ENCODE measurements at places on chromosomes 4 and X.

GRCh38 chr4:138236037-138236436 lies 6.1 kb downstream of the SLC7A11 start:
- DNase-seq, result no peak

- DNase-seq, result no peak
Observed at GRCh38 chr4:180462116-180462515, 1781.1 kb upstream of the TENM3 start.

DNA sequence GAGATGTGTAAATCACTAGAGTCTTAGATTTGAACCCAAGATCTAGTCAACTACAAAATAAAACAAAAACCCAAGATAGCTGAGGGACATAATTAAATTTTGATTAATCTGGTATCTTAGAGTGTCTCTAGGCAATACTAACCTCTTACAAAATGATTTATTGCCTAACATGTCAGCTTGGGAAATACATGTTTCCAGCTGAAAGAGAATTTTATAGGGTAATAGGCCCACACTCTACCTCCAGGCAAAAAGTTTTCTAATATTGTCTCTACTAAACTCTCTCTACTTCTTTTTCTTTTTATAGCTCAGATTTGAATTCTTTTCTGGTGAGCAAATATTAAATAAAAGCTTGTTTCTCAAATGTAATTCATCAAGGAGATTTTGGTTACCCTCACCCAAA lies 263.2 kb downstream of the IL15 start:
- DNase-seq, result no peak

DNA sequence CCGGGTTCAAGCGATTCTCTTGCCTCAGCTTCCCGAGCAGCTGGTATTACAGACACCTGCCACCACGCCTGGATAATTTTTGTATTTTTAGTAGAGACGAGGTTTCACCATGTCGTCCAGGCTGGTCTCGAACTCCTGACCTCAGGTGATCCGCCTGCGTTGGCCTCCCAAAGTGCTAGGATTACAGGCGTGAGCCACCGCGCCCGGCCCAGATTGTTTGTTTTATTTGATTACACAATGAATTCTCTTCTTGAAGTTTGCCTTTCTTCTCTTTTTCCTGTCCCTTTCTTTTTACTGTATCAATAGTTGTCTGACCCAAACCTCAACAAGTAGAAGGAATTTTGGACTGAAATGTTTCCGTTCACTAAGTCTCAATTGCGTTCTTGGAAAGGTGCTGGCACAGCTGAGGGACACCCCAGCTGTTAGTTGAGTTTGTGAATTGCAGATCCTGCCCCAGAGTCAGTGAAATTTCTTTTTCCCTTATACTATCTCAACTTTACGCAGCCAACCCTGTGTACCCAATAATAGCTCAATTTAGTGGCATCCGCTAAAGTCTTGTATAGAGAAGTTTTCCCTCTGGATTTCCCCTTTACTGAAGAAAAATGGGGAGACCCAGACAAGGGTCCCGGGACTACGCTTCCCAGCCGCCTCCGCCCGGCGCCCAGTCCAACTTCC lies 639 bp upstream of the MTM1 start:
- DNase-seq, result no peak

DNA sequence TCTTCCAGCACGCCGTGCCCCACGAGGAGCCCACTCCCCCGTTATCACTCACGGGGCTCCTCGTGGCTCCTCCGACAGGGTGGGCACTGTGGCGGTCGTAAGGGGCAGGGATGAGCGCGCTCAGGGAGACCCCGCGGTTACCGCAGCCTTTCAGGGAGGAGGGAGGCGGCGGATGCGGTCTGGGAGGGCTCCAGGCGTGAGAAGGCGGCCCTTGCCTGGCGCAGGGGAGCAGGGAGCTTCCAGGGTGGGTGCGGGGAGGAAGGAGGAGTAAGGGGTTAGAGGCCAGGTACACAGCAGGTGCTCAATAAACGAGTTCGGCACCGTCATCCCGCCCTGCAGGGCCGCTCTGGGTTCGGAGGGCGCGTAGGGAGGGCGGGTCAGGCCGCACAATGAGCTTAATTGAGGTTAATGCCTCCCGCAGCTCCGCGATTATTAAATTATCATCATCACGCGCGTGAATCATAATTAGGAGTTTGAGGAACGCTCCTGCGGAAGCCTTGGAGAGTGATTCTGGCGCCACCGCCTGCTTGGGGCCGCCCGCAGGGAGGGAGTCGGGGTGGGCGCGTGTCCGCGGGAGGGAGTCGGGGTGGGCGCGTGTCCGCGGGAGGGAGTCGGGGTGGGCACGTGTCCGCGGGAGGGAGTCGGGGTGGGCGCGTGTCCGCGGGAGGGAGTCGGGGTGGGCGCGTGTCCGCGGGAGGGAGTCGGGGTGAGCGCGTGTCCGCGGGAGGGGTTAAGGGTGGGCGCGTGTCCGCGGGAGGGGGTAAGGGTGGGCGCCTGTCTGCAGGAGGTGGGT lies 7.6 kb upstream of the NKX1-1 start:
- DNase-seq, result no peak

GRCh38 chrX:23612846-23613245 lies 54.4 kb upstream of the PRDX4 start:
- DNase-seq, result no peak

- DNase-seq, result no peak
Observed at GRCh38 chr4:57989430-57989829, 879.2 kb upstream of the IGFBP7 start.

DNA sequence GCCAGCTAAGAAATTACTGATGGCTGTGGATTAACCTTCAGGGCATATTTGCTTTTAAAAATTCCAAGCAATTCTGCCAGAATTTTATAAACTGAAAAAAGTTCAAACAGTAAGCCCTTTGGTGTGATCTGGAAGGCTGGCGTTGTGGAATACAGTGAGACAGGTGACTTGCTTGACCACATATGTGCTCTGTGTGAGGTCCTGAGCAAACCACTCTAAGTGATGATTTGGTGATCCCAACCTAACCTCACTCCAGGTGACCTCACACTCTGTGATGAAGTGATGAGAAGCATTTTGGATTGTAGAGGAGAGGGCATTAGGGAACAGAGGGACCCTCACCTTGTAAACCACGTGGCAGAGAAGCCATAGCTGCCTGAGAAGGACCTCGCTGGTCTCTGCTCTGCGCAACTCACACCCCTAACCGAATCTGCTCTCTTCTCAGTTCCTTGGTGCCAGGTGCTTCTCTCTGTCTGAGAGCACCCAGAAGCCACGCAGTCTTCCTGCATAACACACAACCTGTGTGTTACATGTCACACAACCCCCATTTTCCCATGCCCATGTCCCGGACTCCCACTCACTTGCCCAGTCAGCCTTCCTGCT lies 106.3 kb downstream of the ENPP6 start:
- DNase-seq, result no peak

DNA sequence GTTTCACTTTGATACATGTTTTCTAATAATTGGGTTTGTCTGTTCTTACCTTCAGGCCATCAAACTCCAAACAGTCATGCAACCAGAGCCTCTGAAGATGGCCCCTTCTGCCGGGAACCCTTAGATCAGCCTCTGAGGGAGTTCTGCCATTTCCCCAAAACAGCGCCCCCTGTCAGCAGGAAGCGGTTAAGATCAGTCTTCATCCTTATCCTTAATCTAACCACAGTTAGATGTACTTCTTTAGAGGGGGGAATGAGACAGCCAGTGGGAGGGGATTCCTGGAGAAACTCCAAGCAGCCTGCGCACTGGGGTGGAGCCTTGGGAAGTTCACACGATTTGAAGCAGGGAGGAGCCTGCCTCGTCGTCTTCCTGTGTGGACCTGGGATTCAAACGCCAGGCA lies 185.4 kb downstream of the INPP4B start:
- no peak for DNase-seq

- peak; percentile 16 for DNase-seq
Observed at GRCh38 chr4:112183252-112183651, 38.0 kb downstream of the FAM241A start.

DNA sequence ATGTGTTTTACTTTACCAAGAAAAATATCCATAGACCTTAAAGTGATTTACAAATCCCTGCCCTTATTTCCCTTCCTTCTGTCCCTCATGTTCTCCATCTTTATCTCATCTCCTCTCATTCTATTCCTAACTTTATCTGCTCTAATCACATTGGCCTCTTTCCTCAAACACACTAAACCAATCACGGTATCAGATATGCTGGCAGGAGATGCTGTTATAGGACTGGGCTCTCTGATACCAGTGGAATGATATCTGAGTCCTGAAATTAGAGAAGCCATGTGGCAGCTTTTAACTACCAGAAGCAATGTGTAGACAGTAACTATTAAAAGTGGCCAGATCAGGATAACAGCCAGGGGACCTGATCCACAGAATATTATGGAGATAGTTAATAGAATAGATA lies 49.9 kb upstream of the GIMD1 start:
- no peak for DNase-seq

GRCh38 chr4:7766086-7766485 lies 173.6 kb downstream of the AFAP1 start:
- DNase-seq, result no peak

DNA sequence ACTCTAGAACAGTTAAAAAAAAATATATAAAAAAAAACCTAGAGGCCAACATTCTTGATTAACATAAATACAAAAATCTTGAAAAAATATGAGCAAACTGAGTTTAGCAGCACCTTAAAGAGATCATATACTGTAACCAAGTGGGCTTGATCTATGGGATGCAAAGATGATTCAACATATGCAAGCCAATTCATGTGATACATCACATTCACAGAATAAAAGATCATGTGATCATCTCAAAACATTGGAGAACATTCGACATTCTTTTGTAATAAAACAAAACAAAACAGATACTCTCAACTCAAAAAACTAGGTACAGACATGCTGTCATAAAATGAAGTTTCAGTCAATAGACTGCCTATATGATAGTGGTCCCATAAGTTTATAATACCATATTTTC lies 165.4 kb upstream of the NDST4 start:
- no peak for DNase-seq

- no peak for DNase-seq
Observed at GRCh38 chr4:1098311-1098925, 14.9 kb downstream of the RNF212 start.

GRCh38 chr4:108205859-108206258 lies 37.1 kb upstream of the LEF1 start:
- no peak for DNase-seq

GRCh38 chrX:110692866-110693265 lies 102.8 kb downstream of the CHRDL1 start:
- DNase-seq, result no peak

GRCh38 chr4:95188701-95189370 lies 359.9 kb downstream of the UNC5C start:
- DNase-seq, result peak; percentile 13

GRCh38 chrX:123263747-123264146 lies 79.7 kb downstream of the GRIA3 start:
- no peak for DNase-seq

- DNase-seq, result no peak
Observed at GRCh38 chr4:97653701-97654100, 489.6 kb downstream of the STPG2 start.

- DNase-seq, result no peak
Observed at GRCh38 chr4:41204400-41204978, 9.9 kb downstream of the APBB2 start.

- DNase-seq, result no peak
Observed at GRCh38 chr4:112127048-112127637, 18.1 kb upstream of the FAM241A start.

GRCh38 chr4:189187531-189188052 lies 753.1 kb upstream of the FRG1 start:
- no peak for DNase-seq

- no peak for DNase-seq
Observed at GRCh38 chrX:139077281-139078250, 366.0 kb upstream of the FGF13 start.

DNA sequence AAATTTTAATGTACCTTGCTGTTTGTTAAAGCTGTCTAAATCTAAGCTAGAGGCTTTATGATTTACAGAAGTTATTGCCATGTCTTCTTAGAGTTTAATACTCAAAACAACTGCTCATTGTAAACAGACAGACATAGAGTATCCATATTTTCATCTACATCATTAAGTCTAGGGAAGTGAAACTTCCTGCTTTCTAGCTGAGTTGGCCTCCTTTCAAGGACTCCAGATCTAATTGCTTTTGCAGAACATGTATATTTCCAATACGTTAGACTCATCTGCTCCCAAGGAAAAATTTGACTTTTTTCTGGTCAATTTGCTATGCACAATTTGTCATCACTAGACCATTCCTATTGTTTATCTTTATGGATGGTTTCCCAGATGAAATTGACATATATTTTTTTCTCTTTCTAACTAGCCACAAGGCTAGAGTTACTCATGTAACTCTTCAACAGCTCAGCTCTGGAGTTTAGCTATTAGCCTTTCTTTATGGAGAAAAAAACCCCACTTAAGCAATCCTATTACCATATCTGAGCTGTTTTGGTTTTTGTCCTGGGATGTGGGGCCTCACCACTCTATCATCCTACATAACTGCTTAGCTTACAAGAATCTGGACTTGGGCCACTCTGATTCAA lies 122.9 kb downstream of the PPA2 start:
- no peak for DNase-seq

DNA sequence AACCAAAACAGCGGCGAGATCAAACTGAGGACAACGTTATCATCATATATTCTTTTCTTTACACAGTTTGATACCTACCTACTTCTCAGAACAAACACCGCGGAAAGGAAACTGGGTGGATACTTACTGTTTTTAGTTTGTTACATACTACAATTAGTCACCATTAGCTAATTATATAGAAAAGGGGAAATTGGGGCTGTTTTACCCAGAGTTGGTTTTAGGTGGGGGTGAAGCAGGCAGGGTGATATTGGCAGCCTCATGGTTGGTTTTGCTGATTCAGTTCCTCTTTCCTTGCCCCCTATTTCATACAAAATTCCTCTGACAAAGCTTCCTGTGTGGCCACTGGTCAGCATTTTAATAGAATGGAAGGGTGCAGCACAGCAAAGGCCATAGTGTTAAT lies 77.8 kb downstream of the SORBS2 start:
- no peak for DNase-seq

GRCh38 chr4:73964862-73965611 lies 16.8 kb downstream of the PF4 start:
- no peak for DNase-seq

GRCh38 chr4:117831060-117831683 lies 203.1 kb upstream of the NDST3 start:
- DNase-seq, result no peak

GRCh38 chrX:70033348-70034051 lies 16.2 kb downstream of the AWAT2 start:
- DNase-seq, result no peak

DNA sequence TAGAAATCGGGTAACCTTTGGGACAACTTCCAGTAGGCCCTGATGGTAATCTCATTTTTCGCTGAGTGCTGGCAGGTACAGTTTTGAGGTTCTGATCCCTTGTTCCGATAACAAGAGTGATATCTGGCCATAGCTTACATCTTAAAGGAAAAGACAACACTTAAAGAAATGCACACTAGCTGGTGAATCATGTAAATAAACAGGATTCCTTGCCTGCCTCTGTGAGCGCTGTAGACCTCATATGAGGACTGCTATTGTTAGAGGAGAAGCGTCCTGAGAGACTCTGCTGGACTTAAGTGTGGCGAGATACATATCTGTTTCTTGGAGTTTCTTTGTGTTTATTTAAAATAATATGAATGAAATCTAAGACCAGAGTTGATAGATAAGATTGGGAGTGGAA lies 149.3 kb upstream of the SLC4A4 start:
- no peak for DNase-seq

GRCh38 chr4:69874507-69874906 lies 14.6 kb upstream of the SULT1E1 start:
- no peak for DNase-seq

GRCh38 chr4:165096776-165097175 lies 15.9 kb downstream of the TMEM192 start:
- DNase-seq, result no peak
